Fibroblast of lung (primary cell): ENCODE measurements at places on chromosomes 3 and 15. TPM values are rescaled to one million over a fixed set of nuclear protein-coding genes. Genes with fewer than 3 reads are reported as not detected.

SCAANT1 gene
- total RNA-seq, result 1.7 TPM in 1 of 2 replicates, not detected in the other

GRCh38 chr15:58840048-58840447 lies 68.9 kb downstream of the MINDY2 start:
- DNase-seq, result peak; percentile 45

AHSG gene
- total RNA-seq, result not detected in 2 replicates

DNA sequence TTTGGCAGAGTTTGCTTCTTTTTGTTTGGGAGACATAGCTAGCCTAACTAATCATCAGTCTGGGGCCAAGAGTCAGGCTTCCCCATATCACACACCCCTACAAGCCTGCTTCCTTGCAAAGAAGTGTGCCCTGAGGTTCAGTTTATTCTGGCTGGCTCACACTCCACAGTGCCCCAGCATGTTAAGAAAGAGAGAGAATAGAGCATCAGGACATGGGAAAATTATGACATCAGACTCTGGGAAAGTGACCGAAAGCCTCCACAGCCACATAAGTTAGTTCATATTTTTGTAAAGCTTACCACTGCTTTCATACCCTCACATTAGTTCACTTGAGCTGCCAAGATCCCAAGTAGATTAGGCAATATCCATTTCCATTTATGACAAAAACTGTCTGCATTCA lies 63.0 kb upstream of the CFAP161 start:
- DNase-seq, result peak; percentile 68

DNA sequence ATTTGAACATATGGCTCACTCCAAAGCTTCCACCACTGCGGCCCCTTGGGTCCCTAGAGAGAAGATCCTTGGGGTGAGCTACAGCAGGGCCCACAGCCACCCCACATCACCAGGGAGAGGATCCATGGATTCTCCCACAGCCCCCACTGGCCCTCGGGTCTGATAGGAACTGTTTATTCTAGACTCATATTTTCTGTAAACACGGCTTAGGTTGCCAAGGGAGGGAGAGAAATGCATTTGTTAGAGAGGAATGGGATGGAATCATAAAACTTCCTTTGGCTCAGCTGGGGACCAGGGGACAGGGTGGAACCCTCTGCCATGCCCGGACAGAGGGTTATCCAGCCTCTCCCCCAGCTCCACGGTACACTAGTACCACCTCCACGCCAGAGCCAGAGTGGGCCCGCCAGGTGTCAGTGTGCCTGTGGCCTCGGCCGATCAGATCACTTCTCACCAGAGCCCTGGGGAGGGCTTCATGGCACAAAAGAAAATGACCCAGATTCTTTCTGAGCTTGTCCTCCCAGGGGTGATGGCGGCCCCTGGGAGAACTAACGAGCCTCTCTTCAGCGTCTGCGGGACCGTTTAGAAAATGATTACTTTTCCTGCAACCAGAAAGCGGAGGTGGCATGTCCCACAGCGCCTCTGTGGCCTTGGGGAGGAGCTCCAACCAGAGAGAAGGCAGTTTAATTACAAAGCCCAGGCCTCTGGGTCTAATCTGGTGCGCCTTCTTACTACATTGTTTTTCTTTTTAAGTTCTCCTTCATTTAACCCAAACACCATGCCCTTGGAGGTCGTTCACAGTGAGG lies 33.7 kb downstream of the ADCY5 start:
- DNase-seq, result no peak

GRCh38 chr3:14511623-14512280 lies 28.4 kb downstream of the GRIP2 start:
- DNase-seq, result no peak

- DNase-seq, result no peak
Measured at GRCh38 chr15:90816401-90817116, 51.8 kb upstream of the FURIN start.
